SK-N-MC (cell line): ENCODE measurements at places on chromosomes 13 and 19.
A peak's percentile ranks its signal among the peaks of the same experiment; 100 is the strongest.

DNA sequence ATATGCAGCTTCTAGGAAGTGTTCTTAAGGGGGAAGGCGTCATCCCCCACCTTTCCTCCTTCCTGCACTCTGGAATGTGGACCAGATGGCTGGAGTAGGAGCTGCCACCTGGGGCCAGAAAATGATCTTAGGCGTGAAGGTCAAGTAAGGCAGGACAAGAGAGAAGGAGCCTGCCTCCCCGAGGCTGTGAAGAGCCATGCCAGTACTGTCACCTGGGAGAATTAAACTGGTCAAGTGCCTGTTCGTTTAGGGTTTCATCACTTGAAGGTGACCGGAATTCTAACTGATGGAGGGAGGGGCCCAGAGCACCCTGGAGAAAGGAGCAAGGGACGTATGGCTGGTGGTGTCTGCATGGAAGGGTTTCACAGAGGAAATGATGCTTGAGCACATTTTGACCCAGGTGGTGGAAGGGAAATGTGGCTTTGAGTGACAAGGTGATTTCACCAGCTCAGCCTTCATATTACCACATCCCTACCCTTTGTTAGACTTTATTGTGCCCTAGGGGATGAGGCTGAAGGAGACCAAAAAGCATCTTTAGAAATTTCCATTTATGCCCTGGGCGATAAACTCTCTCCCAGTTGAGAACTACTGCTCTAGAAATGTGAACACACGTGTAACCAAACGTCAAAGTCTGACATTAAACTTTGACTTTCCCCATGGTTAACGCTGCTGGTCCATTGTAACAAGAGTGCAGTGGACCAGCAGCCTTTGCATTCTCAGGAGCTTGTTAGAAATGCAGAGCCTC, 37.5 kb downstream of the PPP2R1A start:
- DNase-seq, result no peak

DNA sequence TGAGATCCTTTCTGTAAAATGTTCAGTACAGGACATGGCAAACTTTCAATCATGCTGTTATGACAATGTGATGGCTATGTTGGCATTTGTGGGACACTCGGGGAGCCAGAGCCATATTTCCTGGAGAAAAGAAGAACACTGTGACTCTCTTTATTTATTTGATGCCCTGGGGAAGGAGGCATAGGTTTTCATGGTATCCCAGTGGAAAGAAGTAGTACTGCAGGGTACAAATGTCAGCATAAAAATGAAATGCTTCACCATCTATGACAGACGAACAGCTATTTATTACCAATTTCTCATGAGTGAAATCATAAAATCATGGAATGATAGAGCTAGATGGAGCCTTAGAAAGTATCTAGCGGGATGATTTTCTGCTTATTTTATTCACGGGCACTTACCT, 217.1 kb downstream of the COL4A1 start:
- DNase-seq, result no peak

DNA sequence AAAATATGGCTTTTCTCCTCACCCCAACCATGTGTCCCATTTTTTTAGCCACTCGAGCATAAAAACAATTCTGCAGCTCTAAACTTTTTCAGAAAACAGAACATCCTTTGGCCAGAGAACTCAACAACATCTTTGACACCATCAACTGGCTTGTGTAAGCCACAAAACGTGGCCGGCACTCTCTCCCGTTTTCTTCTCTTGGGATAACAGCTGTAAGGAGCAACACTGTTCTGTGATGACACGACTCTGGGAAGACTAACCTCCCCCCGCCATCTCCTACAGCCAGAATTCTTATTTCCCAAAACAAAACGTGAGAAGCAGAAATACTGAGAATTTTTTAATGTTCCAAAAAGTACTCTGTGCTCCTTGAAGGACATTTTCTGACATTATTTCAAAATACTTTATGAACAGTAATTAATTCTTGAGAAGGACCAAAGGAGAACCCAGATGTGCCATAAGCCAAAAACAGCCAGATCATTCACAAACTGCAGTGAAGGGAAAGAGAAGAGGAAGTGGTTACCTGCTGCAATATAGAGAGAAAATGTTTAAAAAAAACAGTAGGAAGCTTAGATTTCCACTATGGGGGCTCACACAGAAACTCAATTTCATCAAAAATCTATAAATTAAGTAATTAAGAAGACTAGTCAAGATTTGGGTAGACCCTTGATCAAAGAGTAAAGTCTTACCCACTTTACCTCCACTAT, 25.8 kb downstream of the COL4A1 start:
- no peak for DNase-seq

DNA sequence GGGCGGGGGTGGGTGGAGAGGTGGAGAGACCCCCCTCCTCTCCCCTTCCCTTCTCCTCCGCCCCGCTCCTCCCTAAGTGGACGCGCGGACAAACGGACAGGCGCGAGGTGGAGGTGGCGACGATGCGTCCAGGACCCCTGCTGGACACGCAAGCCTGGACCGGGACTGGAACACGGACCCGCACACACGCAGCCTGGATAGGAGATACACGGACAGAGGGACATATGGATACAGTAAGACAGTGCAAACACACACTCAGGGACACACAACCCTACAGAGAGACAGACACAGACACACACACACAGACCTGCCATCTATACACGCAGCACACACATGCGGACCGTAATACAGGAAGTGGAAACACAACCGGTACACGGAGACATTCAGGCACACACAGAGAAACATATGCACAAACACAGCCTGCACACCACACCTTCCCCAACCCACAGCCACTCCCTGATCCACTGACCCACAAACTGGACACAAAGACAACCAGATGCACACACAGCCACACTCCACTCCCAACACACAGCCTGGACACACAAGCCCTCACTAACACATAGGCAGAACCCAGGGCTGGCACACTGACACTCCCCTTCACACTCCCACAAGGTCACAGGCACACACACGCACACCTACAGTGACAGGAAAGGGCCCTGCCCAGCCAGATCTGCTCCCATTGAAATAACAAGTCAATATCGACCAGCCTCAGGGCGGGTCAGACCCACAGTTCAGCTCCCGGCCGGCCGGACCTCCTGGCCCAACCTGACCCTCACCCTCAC, 696 bp upstream of the ERFL start:
- no peak for DNase-seq

GRCh38 chr19:15128162-15128770, 21.1 kb downstream of the SYDE1 start:
- DNase-seq, result no peak

GRCh38 chr19:4552525-4552819, 7.0 kb downstream of the SEMA6B start:
- DNase-seq, result no peak

DNA sequence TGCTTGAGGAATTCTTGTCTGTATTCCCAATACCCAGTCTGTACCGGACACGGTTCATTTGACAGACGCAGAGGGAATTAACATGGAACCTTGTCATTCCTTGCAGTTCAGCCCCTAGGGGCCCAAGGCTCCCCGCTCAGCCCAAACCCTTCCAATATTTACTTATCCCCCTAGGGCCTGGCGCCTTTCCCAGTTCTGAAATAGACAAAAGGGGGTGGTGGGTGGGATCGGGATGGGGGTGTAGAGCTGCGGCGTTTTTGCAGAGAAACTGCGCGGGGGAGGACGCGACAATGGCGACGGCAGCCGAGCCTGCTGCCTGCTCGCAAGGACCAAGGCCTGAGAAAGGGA, 583 bp downstream of the AKAP8L start:
- peak; percentile 65 for DNase-seq

DNA sequence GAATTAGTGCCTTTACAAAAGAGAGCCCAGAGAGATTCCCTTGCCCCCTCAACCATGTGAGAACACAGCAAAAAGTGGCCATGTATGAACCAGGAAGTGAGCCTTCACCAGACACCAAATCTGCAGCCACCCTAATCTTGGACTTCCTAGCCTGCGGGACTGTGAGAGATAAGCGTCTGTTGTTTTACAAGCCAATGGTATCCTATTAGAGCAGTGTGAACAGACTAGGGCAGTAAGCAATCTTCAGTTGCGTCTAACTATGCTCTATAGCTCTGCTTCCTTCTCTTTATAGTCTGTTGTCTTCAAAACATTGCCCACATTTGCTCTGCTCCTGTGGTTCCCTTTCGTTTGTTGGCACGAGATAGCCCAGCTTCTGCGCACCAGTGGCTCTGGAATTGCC, 109.5 kb upstream of the FNDC3A start:
- no peak for DNase-seq

DNA sequence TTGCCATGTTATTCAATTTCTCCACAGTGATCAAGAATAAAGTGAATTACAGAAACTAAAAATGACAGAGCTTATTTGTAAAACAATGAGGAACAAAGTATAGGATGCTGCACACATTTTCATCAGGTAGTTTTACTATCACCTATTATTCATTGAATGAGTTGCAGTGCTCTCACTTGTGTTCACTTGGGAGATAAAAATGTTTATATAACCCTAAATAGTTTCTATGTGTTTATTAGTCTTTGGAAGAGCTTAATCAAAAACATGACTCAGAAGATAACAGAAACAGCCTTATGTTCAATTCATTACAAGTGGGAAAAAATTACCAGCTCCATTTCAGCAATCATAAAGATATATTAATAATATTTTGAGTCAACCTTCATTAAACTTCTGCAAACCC, 796.2 kb downstream of the SLITRK1 start:
- DNase-seq, result no peak

DNA sequence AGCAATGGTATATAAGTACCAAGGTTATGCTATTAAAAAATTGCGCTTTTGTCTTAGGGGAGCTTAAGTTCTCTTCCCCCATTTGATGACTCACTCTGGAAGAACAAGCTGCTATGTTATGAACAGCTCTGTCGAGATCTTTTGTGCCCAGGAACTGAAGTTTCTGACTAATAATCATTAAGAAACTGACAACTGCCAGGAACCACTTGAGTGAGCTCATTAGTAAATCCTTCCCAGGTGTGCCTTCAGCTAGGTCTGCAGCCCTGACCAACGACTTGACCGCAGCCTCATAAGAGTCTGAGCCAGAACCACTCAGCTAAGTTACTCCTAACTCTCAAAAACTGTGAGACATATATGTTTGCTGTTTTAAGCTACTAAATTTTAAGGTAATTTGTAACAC, 147.8 kb downstream of the SLITRK6 start:
- DNase-seq, result no peak

DNA sequence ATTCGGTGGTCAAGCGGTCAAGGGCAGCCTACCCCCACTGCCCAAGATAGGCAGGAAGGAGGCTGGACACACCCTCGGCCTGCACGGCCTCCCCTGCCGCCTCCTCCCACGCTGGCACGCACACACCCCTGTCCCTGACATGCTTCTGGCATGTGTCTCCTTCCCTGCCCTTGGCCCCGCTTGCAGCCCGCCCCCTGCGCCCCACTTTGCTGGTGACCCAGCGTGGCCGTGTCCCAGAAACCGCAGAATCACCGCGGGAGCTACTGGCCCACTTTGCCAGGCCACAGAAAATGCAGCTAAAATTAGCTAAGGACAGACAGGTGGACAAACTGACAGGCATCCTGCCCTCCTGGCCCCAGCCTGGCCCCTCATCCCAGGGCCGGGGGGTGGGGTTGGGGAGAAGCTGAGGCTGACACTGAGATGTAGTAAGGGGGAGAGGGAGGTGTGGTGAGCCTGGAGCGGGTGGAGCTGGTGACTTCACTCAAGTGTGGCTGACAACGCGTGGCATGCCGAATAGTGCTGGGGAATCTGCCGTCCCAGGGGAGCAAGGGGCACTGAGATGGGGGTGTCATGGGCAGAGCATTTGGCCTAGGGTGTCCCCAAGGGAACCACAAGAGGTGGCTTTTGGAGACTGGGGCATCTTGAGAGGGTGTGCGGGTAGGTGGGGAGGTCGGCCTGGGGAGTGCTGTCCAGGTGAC, 2.4 kb downstream of the SHANK1 start:
- no peak for DNase-seq

- no peak for DNase-seq
These were observed 21.5 kb upstream of the GARRE1 start for GRCh38 chr19:34232566-34233481.

DNA sequence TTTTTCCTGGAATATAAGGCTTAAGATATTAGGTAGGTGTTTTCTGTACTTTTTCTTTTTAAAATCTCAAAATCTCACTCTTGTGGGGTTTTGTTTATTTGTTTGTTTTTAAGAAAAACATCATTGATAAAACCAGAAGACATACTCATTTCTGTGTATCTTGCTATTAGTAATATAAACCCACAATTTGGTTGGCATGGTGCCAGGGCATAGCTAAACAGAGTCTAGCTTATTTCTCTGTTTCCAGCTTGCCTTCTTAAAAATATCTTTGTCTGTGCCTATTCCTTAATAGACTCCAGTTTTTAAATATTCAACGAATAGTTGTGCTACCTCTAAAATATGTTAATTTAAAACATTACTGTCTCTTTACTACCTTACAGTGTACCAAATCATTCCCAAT, 1121.9 kb upstream of the PCDH20 start:
- DNase-seq, result no peak

- DNase-seq, result no peak
These were observed 22.2 kb upstream of the SIAH3 start for GRCh38 chr13:45873491-45874325.
